ENCODE measurements at places on chromosomes 5 and 9.

DNA sequence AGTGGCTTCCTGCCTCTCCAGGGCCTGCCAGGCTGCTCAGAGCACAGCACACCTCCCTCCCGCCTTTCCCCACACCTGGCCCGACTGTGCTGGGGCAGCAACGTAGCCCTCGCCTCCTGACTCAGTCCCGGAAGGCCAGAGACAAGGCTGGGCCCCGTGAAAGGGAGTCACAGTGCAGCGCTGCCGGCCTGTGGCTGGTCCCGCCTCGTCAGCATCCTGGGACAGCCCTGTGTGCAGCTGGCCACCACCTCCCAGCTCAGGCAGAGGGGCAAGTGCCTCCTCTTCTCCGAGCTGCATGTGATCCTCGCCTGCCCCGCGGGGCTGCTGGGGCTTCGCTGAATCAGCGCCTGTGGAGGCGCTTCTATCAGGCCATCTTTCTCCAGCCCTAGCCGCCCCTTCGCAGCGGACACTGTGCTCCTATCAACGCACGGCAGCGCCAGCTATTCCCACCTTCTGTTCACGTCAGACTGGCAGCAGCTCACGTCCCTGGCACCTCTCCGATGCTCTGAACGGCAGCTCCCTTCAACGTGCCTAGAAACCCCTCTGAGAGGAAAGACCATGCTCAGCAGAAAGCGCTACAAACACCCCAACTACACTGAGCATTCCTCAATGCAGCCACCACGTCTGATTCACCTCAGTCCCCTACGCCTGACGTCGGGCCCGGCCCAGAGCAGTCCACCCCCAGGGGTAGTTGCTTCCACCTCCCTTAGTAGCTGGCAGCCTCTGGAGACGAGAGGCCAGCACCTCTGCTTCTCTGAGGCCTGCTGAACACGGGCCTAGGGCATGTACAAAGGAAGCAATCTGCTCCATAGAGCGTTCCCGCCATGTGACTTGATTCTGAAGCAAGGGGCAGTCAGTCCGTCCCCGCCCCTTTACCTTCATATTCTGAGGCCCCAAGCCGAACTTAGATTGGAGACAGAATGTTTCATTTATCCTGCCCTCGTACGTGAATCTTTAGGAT lies 78.8 kb downstream of the GPR21 start:
- peak; percentile 78 for DNase-seq

GRCh38 chr5:386432-387341 lies 56.3 kb upstream of the EXOC3 start:
- peak; percentile 82 for DNase-seq

- no peak for DNase-seq
These were observed 128.7 kb upstream of the SLC27A6 start for GRCh38 chr5:128836571-128836970.

DNA sequence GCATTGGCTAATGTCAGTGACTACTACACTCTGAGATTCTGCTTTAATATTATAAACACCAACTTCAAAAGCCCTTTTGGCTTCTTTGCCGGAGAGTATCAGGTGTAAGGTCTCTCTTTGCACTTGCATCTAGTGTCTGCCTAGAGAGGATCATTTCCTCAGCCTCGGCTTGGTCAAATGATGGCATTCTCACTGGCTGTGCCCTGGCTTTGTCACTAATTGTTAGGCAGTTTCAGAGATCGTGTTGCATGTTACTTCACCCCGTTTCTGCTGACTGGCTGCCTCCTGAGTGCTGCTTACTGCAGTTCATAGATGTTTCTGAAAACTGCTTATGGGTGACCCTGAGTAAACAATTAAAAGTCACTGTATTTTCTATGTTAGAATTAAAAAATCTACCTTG lies 48.8 kb downstream of the SLC1A3 start:
- DNase-seq, result no peak

DNA sequence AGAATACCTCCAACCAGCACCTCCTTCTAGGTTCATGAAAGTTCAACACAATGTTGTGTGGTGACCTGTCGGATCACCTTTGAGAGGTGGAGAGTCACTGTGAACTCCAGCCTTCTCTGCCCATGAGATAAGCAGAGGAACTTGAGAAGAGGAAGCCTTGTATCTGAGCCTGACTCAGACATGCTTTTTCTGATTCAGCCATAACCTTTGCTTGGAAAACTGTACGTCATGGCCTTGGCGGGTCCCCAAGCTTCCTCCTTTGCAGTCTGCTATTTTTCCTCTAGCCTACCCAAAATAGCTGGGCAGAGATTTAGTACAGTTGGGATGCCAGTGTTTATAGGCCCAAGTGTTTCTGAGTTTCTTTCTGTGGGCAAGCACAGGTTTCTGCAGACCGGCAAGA lies 274.7 kb downstream of the CETN3 start:
- no peak for DNase-seq

DNA sequence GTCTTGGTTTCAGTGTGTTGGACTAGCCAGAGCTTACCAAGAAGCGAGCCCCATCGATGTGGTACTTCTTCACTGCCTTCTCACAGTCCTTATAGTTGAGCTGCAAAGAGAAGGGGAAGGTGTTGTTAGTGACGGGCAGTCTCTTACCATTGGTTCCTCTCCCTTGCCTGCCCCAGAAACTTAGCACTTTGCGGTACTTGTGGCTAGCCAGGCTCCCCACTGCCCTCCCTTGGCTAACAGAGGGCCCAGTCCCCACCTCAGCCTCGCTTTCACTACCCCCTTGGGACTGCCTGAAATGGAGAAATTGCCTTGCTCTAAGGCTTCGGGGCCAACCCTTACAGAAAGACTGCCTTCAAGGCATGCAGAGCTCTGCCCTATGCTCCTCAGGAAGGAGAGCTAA lies 4.3 kb downstream of the LCP2 start:
- DNase-seq, result no peak

DNA sequence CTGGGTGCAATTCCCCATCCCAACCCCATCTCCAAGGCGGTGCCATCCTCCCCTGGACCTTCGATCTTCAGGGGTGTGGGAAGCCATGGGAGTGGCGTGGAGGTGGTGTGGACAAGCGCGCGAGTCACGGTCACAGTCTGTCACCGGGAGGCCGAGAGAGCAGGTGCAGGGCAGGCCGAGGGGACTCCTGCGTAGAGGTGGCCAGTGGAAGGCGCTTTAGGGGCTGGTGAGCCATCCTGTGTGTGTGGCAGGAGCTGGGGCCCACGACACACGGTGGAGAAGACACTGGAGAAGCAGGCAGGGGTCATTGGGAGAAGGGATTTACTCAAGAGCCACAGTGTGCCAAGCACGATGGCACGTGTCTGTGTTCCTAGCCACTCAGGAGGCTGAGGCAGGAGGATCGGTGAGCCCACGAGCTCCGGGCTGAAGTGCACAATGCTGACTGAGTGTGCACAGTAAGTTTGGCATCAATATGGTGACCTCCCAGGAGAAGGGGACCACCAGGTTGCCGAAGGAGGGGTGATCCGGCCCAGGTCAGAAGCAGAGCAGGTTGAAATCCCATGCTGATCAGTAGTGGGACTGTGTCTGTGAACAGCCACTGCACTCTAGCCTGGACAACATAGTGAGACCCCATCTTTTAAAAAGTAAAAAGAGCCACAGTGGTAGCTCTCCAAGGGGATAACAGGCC lies 145.1 kb upstream of the PHYKPL start:
- no peak for DNase-seq

- DNase-seq, result no peak
These were observed 143.5 kb downstream of the MLLT3 start for GRCh38 chr9:20478786-20479185.

Measured in esophagus muscularis mucosa (tissue), 4 donors.